ENCODE measurements at places on chromosomes 11 and 22.

DNA sequence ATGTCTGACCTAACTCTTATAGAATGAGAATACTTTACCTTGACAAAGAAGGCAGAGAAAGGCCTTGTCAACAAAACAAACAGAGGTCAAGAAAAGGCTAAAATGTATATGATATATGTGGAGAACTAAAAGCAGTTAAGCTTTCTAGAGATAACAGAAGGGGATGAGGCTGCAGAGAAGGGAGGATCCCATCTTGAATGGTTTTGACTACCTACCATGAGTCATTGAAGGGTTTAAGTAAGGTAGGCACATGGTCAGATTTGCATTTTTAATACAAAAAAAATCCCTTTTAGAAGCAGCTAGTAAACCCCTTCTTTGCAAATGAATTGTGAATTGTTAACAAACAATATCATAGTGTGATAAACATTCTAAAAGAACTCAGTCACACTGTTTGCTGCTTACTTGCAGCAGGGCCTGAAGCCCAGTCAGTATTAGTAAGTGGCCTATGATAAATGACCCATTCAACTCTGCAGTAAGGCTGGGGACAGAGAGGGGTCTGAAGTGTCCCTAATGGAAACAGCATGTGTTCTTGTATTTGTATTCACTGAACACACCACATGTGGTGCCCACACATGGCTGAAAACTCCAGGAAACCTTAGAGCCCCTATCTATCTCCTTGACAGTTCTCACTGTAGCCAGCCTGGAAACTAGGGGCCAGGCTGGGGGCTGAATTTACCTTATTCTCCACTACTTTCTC, 328.8 kb upstream of the PITPNB start:
- peak; percentile 16 for DNase-seq

DNA sequence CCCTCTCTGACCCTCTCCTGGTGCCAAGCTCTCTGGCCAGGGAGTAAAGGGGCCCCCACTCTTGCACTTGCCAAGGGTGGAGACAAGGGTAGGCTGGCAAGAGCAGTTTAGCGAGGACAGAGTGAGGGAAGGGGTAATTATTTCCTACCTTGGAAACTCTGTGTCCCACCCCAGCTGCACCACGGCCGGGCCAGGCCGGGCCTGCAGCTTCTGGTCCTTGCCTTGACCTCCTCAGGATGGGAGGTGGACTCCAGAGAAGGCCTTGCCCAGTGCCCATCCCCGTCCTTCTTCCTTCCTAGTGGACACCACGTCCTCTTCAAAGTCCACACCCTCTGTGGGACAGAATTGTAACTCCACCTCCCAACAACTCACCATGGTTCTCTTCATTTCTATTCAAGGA, 18.4 kb upstream of the OSBPL5 start:
- no peak for DNase-seq

- DNase-seq, result no peak
These were observed 47.6 kb upstream of the THY1 start for GRCh38 chr11:119470317-119471291.

DNA sequence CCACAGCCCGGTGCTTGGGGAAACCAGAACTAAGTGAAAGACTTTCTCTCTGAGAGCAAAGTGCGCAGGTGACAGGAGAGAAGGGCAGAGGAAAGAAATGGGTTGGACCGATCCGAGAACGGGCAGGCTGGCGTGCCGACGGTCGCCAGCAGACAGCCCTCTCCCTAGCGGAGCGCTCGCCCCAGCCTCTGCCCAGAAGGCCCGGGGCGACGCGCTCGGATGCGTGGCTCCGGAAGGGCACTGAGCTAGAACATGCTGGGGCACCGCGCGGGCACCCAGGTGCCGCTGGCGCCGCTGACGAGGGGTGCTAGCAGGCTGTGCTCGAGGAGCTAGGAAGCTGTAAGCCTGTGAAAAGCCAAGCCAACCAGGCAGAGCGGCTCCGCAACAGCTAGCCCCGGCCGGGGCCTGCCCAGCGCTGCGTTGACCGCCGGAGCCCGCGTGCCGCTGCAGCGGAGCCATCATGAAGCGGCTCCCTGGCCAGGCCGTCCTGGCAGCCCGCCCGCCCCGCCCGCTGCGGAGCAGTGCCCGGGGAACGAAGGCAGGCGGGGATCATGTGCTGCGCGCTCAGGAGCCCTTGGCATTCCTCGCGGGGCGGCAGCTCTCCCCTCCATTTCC, 22.1 kb upstream of the RRAS2 start:
- DNase-seq, result no peak

Data from K562 (cell line).